ENCODE measurements at places on chromosomes 3 and 15.

DNA sequence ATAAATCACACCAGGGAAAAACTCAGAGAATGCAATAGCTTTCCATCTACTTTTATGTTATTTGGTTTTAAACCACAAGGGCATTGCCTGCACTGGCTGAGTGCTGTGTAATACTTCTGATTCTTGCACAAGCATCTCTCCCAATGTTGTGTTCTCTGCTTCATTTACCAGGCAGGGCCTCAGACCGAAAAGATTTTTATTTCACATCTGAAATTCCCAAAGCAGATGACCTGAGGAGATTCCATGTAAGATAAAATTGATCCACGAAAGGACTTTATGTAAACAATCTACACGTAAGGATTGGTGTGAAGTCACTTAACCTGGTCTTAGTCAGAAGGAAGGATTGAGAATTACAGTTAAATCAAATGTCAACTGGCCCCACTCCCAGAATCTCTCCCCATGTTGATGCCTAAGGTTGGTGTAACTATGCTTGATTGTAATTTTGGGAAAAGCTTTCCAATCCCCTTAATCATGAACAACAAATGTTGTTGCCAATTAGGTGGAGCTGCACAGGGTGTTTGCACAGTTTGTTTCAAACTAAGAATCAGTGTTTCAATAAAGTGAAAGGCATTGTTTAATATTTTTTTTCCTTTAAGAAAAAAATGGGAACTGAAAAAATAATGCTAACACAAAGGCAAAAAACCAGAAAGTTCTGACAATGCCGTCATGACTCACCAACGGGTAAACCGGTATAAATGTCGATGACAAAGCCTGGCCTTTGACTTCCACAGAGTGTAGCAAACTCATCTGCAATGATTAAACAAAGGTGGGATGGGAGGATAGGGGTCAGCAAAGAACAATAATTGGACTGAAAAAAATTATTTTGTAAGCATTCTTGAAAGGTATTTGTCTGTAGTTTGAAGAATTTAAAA is 128.6 kb downstream of the DUT start:
- no peak for DNase-seq

DNA sequence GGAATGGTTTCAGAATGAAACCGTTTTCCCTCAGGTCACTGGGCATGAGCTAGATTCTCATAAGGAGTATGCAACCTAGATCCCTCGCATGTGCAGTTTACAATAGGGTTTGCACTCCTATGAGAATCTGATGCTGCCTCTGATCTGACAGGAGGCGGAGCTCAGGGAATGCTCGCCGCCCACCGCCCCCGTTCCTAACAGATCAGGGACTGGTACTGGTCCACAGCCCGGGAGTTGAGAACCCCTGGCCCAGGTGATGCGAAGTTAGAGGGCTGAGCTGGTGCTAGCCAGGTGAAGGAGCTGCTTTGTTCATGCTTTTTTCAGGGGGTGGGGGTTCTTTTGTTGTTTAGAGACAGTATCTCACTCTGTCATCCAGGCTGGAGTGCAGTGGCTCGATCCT is 15.5 kb upstream of the PLXNA1 start:
- no peak for DNase-seq

DNA sequence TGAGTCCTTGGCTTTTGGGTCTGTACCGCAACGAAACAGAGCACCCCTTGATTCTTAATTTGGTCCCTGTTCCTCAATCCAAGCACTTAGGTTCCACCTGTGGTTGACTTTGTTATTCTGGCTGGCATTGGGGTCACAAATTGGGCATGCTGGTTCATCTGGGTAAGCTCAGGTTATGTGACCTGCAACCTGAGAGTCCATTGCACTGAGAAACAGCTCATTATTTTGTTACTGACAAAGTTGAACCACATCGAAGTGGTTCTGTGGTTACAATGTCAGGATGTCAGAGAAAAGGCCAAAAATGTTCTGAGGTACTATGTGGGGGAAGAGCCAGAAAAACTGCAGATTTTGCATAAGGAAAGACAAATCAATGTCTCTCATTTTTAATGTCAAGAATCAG is 74.2 kb downstream of the ZNF621 start:
- no peak for DNase-seq

DNA sequence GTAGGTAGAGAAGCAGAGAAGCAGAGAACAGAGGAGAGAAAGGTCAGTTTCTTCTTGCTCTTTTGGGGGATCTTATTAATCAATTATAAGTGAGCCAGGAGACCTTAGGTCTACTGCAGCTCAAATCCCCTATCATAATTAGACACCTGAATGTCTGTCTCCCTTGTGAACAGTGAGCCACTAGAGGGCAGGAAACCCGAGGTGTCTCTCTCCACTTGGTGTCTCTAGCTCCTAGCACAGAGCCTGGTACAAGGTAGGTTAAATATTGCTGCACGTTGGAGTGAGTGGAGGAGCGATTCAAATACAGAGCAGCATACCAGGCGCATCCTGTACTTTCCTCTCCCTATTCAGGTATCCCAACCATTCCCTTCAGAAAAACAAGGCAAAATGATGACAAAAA is 2.0 kb upstream of the ST8SIA2 start:
- DNase-seq, result no peak

DNA sequence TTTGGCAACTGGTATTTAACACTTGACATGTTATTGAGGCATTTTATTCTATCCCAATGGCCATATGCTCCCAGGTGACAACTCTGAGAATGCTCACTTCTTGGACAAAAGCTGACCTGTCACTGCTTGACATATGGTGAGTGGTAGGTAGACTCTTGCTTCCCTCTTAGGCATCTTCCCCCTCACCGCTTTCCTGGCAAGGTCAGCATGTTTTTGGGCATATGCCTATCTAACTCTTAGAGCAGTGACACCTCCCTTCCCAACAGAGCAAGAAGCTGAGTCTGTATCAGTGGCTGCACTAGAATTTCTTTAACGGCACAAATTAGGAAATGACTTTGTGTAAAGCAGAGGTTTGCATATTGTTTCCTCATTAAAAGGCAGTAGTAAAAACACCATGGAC is 300.7 kb downstream of the OXSM start:
- no peak for DNase-seq

GRCh38 chr3:32440611-32441350 is 49.1 kb downstream of the CMTM7 start:
- no peak for DNase-seq

DNA sequence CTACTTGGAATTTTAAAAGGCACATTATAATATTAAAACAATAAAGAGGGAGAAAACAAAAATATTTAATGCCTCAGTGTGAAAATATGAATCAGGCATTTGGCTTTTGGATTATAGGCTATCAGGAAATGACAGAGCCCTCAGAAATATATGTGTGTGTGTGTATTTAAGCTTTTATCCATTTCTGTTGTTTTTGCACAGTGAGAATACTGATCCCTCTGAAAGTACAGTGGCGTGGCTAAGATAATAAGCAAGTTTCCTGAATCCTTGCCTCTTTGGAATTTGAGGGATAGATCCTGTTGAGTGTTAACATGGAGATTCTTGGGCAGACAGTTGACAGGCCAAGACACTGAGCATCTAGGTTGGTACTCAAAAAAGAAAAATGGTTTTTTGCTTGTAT is 234.8 kb upstream of the ZBTB20 start:
- DNase-seq, result no peak

GRCh38 chr3:174438501-174439145 is 420.5 kb upstream of the NAALADL2 start:
- DNase-seq, result no peak

DNA sequence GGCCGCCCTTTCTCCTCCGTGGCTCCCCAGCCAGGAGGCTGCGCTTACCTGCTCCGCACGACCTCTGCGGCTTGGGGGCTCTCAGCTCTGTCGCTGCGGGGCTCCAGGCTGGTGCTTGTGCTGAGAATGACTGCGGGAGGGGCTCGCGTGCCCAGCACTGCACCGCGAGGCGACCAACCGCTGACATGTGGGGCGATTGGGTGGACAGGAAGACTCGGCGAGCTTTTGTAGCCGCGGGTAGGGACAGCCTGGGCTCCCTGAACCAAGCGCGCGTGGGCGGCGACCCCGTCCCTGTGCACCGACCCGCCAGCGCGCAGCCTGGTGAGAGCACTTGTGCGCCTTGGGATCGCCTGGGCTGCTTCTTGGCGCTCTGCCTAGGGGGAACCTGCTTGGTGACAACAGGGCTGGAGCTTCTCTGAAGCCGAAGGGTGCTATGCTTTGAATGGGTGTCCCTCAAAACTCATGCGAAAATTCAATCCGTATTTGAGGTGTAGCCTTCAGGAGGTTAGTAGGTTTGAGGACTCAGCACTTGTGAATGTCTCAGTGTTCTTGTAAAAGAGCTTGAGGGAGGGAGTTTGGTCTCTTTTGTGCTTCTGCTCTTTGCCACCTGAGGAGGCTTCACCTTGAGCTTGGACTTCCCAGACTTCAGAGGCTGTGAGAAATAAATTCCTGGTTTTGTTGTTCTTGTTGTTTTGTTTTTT is 50.4 kb downstream of the IL12A start:
- no peak for DNase-seq

- peak; percentile 62 for DNase-seq
These were observed 118.1 kb downstream of the TBC1D2B start for GRCh38 chr15:77959432-77959879.

GRCh38 chr3:123422457-123422856 is 26.4 kb downstream of the ADCY5 start:
- DNase-seq, result no peak

DNA sequence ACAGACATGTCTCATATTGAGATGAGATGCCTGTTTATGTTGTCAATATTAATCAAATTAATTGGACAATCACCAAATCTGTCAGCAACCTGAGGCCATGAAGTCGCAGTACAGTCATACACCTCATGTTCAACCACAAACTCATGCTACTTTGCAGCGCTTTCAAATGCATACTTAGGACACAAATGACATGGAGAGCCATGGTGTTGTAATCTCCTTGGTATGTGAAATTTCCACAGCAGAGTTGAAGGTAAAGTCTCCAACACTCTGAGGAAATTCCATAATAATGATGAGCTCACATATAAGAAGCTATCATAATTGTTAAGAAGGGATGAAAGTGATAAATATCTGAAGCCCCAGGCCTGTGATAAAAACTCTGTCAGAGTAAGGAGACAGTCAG is 873.9 kb downstream of the MCTP2 start:
- DNase-seq, result no peak

All from stimulated activated CD8-positive, alpha-beta memory T cell treated with anti-CD3 and anti-CD28 coated beads, Interleukin-15, amount 100 ng/mL, for 48 hours (primary cell).